ENCODE measurements at places on chromosomes 16 and 17.
A peak's percentile ranks its signal among the peaks of the same experiment; 100 is the strongest.

DNA sequence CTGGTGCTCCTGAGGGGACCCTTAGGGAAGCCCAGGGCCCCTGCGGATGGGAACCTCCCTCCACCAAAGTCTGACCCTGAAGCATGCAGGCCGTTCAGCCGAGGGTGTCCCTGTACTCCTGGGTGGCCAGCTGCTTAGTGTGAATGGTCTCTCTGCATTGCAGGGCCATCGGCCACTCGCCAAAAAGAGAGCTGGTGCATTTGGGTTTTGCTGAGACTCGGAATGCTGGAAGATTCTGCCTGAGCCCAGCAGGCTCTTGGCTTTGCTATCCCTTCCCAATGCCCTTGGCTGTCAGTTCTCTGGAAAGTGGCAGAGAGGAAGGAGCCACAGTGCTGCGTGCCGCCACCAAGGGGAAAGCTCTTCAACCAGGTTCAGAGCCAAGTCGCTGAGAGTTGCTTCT, 2.8 kb downstream of the MEOX1 start:
- no peak for DNase-seq

DNA sequence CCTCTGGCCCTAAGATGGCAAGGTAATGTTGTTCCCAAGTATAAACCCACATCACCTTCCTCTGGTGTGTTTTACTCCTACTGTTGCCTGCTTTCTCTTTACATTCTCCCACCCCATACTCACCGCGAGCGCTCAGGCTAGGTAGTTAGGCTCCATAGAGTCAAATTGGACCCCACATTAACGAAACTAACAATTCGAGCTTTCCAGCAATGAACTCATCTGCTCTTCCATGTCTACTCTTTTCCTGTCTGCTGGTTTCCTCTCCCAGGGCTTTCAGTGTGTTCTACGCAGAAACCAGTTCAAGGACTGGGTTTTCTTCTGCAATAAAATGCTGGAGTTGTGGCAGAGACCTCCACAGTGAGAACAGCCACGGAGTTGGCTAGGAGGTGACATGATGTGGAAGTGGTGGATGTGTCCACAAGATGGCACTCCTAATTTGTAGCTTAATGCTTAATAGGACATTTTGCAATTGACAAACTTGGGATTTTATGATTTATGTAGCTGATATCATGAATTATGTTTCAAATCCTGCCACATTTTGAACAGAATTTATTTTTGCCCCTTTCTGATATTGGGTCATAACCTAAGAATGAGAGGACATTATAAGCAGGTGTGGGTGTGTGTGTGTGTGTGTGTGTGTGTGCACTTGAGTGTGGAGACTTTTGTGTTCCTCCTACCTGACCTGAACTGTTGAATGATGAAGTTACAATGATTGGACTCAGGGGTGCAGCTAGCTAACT, 2.2 kb upstream of the UQCRC2 start:
- peak; percentile 6 for DNase-seq

- DNase-seq, result no peak
Measured at GRCh38 chr17:731644-732066, 741 bp upstream of the TLCD3A start.

DNA sequence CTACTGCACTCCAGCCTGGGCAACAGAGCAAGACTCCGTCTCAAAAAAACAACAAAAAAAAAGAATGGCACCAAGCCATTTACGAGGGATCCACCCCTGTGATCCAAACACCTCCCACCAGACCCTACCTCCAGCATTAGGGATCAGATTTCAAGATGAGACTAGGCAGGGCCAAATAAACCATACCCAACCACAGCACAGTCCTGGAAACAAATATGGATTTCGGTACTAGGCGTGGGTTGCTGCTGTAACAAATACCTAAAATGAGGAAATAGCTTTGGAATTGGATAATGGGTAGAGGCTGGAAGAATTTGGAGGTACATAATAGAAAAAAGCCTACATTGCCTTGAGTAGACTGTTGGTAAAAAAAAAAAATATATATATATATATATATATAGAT, 49.1 kb downstream of the MMP15 start:
- DNase-seq, result no peak

GRCh38 chr16:88719267-88719932, 13.1 kb downstream of the CTU2 start:
- DNase-seq, result no peak

DNA sequence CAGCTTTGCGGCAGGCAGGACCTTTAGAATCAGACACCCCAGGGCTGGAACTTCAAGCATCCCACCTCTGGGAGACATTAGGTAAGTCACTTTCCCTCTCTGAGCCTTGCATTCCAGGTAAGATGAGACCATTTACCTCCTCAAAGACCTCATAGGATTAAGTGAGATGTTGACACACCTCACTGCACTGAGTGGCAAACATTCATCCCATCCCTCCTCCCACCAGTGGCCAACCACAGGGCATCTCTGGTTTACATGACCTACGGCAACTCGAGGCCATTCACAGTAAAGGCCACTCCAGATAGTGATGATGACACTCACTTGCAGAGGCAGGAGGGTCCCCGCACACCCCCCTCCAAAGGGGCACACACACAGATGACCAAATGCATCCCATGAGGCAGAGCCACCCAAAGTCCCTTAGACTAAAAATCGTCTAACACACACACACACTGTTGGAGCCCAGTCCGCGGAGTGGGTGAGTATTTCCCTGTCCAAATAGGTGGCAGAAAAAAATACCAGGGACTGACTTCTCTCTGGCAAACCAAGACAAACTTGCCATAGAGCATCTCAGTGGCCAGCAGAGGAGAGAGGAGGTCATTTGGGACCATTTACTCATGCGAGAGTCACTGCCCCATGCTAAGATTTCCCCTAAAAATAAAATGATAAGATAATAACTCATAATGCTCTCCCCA, 454.9 kb downstream of the SOX9 start:
- DNase-seq, result no peak

DNA sequence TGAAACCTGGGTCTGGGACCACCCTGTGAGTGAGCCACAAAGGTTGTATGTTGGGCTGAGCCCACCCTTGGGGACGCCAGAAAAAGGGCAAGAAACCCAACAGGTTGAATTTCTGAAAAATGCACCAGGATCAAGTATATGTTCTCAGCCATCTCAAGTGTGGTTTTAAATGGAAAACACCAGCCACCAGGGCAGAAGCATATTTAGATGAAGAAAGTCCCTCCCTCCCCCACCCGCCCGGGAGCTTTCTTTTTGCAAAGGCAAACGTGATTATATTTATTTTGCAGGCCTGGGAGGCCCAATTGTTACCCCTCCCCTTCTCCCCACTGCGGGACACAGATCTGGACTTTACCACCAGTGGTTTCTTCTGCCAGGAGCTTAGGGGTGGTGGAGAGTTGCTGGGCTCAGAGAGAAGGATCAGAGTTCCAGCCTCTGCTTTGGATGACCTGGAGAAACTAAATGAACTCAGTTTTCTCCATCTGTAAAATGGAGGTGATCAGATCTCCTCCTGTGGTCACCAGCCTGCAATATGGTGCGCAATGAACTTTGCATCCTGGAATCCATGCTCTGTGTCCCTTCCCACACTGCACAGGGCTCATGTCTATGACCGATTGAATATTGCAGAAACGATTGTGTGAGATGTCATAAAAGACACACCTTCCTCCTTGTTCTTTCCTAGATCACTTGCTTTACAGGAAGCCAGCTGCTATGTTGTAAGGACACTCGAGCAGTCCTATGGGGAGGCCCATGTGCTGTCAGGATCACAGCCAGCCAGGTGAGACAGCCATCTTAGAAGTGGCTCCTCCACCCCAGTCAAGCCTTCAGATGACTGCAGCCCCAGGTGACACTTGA, 21.0 kb upstream of the NGFR start:
- no peak for DNase-seq

- DNase-seq, result peak; percentile 13
Measured at GRCh38 chr17:8673612-8674011, 43.1 kb upstream of the MYH10 start.

All from HS-5 (cell line).